Brain pericyte (primary cell): ENCODE measurements at places on chromosomes 12 and 14.

GRCh38 chr12:27852117-27852516, 72.1 kb upstream of the MANSC4 start:
- DNase-seq, result no peak

- no peak for DNase-seq
Measured at GRCh38 chr14:33674927-33675326, 275.9 kb downstream of the EGLN3 start.

DNA sequence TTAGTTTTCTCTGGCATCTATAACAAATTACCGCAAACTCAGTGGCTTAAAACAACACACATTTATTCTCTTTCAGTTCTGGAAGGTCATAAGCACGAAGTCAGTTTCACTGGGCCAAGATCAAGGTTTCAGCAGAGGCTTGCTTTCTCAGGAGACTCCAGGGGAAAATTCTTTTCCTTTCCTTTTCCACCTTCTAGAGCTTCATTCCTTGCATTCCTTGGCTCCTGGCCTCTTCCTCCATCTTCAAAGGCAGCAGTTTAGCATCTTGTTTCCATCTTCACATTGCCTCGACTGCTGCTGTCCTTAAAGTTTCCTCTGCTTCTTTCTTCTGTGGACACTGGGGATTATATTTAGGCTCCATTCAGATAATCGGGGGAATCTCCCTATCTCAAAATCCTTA, 106.1 kb downstream of the PDE3A start:
- no peak for DNase-seq

GRCh38 chr12:120719072-120719471, 6.6 kb upstream of the ACADS start:
- DNase-seq, result no peak

DNA sequence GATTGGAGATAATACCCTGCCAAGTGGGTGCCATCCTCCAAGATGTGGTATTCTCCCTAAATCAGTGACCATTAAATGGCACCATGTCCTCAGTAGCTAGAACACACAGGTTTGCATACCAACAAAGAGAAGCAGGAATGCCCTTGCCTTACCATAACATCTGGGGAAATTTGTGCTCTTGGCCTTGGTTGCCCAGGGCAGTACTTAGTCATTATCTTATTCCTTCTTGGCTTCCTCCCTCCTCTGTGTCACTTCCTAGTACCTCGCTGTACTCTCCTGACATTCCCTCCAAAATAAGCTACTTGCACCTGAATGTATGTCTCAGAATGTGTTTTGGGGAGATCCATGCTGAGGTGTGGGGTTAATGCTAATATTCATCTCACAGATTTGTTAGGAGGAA, 43.4 kb downstream of the GPR65 start:
- DNase-seq, result no peak
